ENCODE measurements at places on chromosomes 7 and 10.

DNA sequence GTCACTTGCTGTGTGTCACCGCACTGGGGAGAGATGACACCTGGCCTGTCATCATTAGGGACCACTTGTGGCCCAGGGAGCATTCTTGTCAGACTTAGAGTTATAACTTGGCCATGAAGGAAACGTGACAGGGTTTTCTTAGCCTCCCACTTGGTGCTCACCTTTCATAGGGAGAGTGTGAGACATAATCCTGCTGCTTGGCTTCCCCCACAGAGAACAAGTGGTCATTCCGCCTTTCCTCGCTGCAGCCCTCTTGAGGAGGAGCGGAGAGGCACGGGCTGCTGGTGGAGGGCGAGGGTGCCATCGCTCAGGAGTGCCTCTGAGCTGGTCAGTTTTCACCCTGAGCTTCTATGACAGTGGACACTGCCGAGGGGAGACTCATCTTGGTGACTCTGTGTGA, 125.0 kb upstream of the GJD4 start:
- H3K27ac ChIP-seq, result no peak overlapping the region
- no peak for DNase-seq
- peaks cover 9% of the 10 kb centered on the region for H3K36me3 ChIP-seq
- H3K4me1 ChIP-seq, result peaks cover 12% of the 10 kb centered on the region
- no peaks in the 10 kb centered on the region for H3K27me3 ChIP-seq

DNA sequence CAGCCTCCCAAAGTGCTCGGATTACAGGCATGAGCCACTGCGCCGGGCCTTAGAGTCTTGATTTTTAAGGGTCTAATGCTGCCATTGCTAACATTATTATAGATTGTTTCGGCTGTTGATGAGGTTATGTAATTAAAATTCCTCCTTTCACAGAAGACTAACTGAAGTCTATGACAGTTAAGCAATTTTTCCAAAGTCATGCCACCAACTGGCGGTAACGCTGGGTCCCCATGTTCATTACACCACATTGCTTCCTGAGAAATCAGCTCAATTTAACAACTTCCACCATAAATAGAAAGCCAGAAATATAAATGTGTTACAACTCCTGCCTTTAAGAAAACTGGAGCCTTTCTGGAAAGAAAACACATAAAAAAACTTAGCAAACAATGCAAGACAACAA, 3.5 kb downstream of the ERLIN1 start:
- peaks cover 34% of the 10 kb centered on the region for H3K36me3 ChIP-seq
- no peaks in the 10 kb centered on the region for H3K27me3 ChIP-seq
- H3K4me1 ChIP-seq, result peaks cover 23% of the 10 kb centered on the region
- no peak overlapping the region for H3K27ac ChIP-seq

DNA sequence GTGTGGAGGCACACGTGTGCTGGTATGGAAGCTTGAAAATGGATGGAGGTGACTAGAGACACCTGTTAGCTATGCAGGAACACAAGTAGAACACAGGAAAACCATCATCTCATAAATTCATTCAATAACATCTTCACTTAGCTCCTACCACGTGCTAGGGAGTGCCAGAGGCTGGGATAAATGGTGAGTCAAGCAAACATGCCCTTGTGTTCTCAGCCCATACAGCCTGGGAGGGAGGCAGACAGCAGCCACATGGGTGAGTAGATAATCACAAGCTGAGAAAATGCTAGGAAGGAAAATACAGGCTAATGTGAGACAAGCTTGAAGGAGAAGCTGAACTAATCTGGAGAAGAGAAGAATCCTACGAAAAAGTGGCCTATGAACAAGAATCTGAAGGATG, 468.0 kb upstream of the ZMIZ1 start:
- H3K4me3 ChIP-seq, result no peak overlapping the region
- no peak overlapping the region for H3K27ac ChIP-seq
- DNase-seq, result no peak
- H3K27me3 ChIP-seq, result peaks cover 39% of the 10 kb centered on the region
- no peaks in the 10 kb centered on the region for H3K36me3 ChIP-seq

DNA sequence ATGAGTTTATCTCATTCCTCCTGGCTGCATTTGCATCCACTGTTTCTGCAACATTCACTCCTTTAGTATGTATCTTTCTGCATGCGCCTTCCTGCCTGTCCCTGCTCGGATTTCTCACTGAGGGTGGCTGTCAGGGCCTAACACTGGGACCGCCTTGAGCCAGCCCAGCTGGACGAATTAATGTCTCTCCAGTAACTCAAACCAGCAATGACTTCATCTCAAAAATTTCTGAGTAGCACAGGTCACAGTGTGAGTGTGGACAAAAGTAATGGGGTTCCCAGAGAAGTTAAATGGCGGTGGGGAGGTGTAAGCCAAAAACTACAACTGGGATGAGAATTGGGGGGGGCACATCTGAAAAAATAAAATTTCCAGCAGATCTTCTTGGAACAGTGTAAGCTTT, 444.0 kb upstream of the MGMT start:
- DNase-seq, result no peak
- no peaks in the 10 kb centered on the region for H3K27me3 ChIP-seq
- H3K36me3 ChIP-seq, result no peaks in the 10 kb centered on the region
- no peak overlapping the region for H3K4me3 ChIP-seq

DNA sequence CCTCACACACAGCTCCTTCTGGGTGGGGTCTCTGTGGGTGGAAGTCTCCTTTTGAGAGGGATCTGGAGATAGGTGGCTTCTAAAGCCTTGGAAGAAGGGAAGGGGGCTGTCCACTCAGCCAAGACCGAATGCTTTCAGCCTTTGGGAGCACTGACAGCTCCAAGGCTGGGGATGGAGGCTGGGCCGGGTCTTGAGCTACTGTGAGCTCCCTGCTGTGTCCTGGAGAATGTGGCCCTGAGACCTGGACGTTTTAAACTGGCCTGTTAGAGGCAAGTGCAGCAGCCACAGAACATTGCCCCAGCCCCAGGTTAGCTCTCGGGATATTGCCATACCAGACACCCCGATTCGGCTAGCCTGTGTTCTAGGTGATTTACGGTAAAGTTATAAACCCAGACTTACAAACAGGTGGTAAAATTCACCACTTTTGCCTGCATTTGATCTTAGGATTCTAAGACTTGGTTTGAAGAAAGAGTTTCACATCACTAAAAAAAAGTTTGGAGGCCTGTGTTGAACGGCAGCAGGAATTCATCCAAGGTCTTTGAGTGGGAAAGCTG, 548.5 kb upstream of the FOXK1 start:
- H3K4me3 ChIP-seq, result no peak overlapping the region
- H3K36me3 ChIP-seq, result no peaks in the 10 kb centered on the region
- H3K27ac ChIP-seq, result no peak overlapping the region

GRCh38 chr7:80941208-80941758, 22.4 kb upstream of the SEMA3C start:
- DNase-seq, result no peak
- H3K4me3 ChIP-seq, result no peak overlapping the region
- no peaks in the 10 kb centered on the region for H3K27me3 ChIP-seq

Measured in stimulated activated naive B cell treated with anti-CD40 and anti-IgM and Interleukin-4, amounts not matched to agents 10 μg/mL and 1 μg/mL and 100 μg/mL, for 72 hours (primary cell).